ENCODE measurements at places on chromosomes 2 and 18.

- no peak for DNase-seq
Observed at GRCh38 chr2:42086500-42086953, 38.7 kb downstream of the PKDCC start.

- DNase-seq: no peak
Observed at GRCh38 chr2:147442816-147443215, 402.0 kb upstream of the ACVR2A start.

- DNase-seq: peak; percentile 4
Observed at GRCh38 chr2:241686324-241686649, 328 bp downstream of the DTYMK start.

- DNase-seq: no peak
Observed at GRCh38 chr18:58597649-58598048, 31.2 kb downstream of the ALPK2 start.

GRCh38 chr2:172374318-172375240 is 52.8 kb upstream of the ITGA6 start:
- no peak for DNase-seq

DNA sequence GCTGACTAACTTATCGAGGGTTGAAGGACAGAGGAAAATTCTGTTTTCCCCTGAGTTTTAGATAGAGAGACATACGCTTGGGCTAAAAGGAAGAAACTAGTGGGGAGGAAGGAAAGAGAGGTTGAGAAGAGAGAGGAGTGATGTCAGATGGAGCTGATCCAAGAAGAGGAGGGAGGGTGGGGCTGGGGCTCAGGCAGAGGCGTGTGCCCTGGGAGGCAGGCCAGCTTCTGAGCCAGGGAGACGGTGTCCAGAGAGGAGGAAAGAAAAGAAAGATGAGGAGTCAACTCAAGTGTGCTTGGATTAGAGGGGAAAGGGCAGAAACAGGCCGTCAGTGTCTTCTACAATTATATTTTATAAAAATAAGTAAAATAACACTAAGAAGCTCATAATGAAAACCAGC is 56.2 kb downstream of the EMILIN2 start:
- no peak for DNase-seq

DNA sequence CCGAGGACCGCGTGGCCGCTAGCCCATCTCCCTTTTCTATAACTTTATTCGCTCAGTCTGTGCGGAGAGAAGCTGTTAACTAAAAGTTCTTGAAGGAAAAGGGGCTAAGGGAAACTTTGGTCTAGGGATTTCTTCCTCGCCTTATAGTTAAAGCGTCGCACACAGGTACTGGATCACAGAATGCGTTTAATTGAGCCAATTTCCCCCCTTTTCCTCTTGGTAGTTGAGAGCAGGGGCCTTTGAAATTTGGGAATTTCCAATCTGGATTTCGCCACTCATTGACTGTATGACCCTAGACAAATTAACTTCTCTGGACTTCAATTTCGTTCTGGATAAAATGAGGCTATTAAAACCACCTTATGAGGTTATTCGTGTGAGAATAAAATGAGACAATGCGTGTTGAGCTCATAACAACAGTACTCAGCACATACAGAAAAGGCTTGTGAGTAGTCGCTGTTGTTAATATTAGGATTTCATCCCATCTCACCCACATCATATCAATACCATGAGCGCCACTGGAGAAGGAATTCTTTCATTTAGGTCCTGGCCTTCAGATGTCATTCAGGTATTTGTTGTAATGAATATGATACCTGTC is 763 bp upstream of the OLA1 start:
- no peak for DNase-seq

GRCh38 chr2:235468978-235469655 is 24.7 kb upstream of the AGAP1 start:
- no peak for DNase-seq

GRCh38 chr18:68611311-68611710 is 103.6 kb downstream of the TMX3 start:
- no peak for DNase-seq

GRCh38 chr2:237693291-237693994 is 66.1 kb downstream of the LRRFIP1 start:
- DNase-seq: no peak

DNA sequence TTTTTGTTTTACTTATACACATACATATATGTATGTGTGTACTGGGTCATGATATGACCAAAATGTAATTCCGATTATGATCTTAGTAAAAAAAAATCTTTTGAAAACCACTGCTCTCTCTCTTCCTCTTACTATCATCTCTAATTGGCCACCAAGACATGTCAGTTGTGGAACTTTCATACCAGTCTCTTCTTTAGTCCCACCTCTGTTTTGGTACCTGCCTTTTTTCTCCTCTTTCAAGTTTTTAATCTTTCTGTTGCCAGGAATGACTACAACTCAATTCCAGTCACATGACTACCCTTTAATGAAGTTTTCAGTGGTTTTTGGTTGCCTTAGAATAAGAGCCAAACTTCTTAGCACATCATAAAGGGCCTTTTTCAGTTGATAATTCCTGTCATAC is 17.1 kb downstream of the RBM44 start:
- no peak for DNase-seq
